ENCODE measurements at places on chromosomes 7 and 10. TPM values are rescaled to one million over a fixed set of nuclear protein-coding genes. Genes with fewer than 3 reads are reported as not detected.

PBLD gene
- 12.8 TPM for total RNA-seq

SVOPL gene
- 1.00 TPM for total RNA-seq

PNLIPRP2 gene
- not detected for total RNA-seq

MCM10 gene
- total RNA-seq: 6.4 TPM

FXYD4 gene
- total RNA-seq: not detected

GRM3 gene
- 74.5 TPM for total RNA-seq
